ENCODE measurements at places on chromosomes 11 and 22.
A peak's percentile ranks its signal among the peaks of the same experiment; 100 is the strongest.

DNA sequence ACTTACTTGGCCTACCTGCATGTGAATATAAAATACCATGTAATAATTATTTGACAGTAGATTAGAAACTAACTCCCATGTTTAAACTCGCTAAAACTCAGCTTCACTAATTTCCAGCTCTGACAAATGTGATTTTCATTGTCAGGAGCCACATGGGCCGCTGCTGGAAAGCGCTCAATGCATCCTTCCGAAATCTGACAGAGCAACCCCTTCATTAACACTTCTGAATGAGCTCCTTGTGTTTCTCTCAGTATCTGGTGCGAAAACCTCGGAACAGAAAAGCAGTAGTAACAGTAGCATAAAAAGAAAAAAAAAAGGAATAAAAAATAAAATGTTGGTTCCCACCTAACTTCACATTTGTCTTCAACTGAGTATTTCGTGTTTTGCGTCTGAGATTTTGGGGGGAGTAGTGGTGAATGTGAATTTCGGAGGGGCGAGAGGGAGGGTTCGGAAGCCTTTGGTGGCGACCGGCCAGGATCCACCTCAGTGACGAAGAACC lies 710 bp downstream of the MTCH2 start:
- no peak for DNase-seq

- DNase-seq: no peak
Observed at GRCh38 chr11:100727410-100727809, 40.3 kb downstream of the ARHGAP42 start.

DNA sequence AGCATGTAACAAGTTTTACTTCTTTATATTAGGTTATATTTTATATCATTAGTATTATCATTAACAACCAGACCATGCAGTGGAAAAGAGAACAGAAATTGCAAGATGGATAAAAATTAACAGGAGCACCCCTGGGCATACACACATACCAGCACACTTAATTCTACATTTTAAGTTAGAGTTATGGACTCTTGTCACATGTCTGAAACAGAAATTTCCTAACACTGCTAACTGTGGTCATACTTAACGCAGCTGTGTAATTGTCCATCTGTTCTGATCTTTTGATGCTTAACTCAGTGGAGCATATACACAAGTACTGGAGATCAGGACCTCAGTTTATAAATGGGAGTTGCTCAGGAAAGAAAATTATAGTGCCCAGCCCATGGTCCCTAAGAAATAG lies 358 bp downstream of the OR52H1 start:
- no peak for DNase-seq

GRCh38 chr22:29194184-29194583 lies 11.5 kb upstream of the EMID1 start:
- DNase-seq: no peak

- no peak for DNase-seq
Observed at GRCh38 chr11:69217276-69218105, 61.8 kb downstream of the SMIM38 start.

- no peak for DNase-seq
Observed at GRCh38 chr11:15867871-15868270, 488.5 kb downstream of the SOX6 start.

GRCh38 chr11:15670520-15671070 lies 555.9 kb downstream of the INSC start:
- DNase-seq: no peak

DNA sequence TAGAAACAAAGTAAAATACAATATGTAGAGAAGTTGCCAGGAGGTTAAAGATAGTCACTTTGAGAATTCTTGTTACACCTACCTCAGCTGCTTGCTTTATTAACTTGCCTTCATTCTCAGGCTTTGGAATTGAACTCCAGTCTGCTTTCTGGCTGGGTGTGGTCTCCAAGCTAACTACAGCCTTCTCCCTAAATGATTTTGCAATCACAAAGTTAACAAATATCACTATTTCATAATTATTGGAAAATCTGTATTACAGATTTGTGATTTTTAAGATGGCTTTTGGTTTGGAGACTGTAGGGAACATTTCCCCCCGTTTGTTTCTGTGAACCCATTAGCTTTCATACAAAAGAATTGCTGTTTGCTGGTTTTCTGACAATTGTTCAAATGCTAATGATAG lies 2.2 kb downstream of the PLAAT5 start:
- no peak for DNase-seq

DNA sequence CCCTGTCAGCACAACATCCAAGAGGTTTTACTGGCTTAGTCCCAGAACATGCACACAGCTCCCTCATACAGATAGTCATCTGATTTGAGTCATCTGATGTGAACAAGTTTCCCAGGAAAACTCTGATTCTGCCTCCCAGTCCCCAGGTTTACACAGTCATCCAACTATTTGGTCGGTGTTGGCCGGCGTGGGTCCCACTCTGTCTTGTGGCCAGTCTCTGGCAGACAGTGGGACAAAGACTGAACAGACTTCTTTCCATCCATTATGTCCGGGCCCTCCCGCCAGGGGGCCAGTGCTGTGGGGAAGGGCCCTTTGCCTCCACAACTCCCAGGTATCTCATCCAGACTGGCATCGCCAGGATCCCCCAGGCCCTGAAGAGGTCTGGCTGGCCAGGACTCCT lies 60.0 kb downstream of the BTG4 start:
- no peak for DNase-seq

DNA sequence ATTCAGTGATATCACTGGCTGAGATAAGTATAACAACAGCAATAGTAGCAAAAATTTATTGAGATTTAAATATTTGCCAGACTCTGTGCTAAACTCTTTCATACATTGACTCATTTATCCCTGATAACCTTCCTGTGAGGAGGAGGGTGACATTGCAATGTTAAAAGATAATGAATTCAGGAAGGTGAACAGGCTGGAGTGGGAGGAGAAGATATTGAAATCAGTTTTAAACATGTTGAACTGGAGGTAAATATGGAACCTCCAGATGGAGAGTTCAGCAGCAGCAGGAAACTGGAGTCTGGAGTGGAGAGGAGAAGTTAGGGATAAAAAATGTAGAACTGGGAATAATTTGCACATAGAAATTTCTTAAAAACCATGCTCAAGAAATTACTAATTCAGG lies 142.0 kb upstream of the FAT3 start:
- no peak for DNase-seq

DNA sequence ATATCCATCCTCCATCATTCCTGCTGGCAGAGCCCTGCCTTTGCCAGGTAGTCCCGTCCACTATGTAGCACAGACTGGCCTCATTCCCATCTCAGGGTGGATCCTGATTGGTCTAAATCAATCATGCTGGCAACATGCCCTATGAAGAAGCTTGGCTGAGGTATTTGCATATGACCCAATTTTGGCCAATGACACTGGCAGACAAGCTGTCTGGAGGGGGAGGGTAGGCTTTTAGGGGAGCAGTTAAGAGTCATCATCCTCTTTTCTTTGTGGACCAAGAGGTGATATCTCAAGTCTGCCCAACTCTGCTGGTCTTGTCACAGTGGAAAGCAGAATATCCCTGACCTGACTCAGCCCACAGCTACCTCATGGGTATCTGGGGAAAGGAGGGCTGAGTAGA lies 5.1 kb downstream of the CCDC89 start:
- no peak for DNase-seq

DNA sequence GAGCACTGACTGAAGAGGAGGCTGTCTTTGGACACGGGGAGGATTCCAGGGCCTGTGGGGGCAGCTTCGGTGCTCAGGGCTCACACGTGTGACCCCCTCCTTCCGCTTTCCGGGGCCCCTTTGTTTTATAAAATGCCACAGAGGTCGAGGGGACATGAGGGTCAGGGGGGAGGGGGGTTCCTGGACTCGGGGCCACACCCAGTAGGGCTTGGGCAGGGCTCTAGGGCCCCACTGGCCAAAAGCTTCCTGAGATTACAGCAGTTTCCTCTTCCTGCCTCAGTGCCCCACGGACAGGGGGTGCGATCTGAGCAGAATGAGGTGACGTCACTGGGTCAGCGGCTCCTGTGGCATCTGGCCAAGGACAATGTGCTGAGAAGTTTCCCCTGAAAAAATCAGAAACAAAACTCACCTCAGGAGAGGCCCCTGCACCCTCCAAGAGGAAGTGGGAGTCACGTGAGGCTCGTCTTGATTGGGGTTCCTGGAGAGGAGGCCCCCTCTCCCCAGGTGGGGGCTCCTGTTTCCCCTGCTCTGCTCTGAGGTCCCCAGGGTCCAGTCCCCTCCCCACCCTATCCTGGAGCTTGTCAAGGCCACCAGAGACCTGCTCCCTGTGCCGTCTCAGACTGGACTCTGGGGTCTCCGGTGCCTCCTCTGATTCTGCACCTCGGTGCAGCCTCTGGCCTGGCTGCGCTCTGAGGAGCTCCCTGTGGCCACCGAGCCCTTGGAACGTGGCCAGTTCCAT lies 6.4 kb upstream of the IFITM3 start:
- DNase-seq: peak; percentile 23
